ENCODE measurements at places on chromosomes 4 and X.

- no peak for DNase-seq
These were observed 143.6 kb upstream of the ZCCHC13 start for GRCh38 chrX:74160358-74160757.

GRCh38 chr4:139977838-139978609 lies 176.0 kb downstream of the MAML3 start:
- no peak for DNase-seq

DNA sequence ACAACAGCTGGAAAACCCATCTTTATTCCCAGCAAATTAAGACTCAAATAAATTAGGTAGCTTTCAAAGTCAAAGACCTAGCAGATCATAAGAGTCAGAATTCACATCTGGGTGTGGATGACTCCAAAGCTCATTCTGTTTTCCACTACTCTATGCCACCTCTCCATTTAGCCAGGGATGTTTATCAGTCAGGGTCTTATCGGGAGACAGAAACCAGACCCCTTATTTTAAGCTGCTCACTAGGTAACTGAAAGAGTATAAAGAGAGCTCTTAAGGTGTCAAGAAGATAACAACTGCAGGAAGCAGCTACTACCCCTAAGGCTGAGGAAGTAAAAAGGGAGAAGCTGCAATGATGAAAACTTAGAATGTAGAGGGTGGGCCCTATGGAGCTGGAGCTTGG lies 333.7 kb upstream of the KLF3 start:
- no peak for DNase-seq

DNA sequence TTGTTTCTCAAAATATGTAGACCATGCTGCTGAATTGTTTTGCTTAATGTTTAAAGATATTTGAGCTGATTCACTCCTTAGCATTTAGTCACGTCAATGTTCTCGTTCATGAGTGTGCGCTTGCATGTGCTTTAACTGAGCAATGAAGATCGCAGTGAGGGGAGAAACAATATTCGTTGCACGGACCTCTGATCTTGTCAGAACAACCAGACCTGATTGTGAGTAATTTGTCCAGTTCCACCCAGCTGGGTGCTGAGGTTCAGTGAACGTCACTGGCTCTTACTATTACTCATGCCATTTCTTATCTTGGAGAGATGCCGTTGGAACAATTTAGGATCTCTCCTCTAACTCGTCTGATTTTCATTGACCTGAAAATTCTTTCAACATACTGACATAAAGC lies 15.0 kb upstream of the PRKX start:
- DNase-seq: no peak

Measured in mesothelial cell of epicardium (in vitro differentiated cells).